RPMI8226 (cell line): ENCODE measurements at places on chromosomes 11 and 22.

DNA sequence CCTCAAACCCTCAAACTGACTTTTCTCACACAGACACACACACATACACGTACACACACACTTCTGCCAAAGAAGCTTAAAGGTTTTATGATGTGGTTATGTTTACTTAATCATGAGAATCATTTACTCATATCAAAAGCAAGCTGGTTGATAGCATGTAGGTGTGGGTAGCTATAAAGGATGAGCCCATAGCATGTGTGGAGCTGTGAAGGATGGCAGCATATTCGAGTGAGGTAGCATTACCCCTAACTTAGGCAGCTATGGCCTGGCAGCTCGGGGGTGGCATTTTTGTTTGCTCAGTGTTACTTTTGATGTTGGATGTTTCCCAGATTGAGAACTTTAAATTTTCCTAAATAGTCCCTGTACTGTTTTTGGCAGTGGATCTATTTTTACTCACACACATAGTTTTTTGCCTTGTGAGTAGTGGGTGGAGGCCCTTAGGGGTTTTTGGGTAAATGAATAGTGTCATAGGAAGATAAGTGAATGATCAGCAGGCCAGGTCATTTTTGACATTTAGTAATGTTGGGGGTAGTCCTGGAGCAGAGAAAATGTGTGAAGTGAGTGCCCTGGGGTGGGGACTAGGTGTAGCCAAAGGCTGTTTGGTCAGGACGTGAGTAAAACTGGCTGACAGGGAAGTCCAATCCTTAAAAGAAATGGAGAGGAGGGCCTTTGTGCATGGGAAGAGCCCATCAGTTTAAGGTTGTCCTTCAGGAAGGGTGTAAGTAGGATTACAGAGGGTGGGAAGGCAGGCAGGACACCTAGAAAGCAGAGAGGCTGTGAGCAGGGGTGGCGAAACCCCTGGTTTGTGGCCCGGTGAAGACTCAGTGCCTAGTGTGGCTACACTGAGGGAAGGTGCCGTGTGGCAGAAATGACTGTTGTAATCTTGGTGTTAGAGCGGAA lies 7.1 kb downstream of the YWHAH start:
- DNase-seq = no peak

- DNase-seq = no peak
Measured at GRCh38 chr11:45180848-45181192, 34.4 kb downstream of the PRDM11 start.

- DNase-seq = no peak
Measured at GRCh38 chr11:115439969-115440540, 64.2 kb downstream of the CADM1 start.

DNA sequence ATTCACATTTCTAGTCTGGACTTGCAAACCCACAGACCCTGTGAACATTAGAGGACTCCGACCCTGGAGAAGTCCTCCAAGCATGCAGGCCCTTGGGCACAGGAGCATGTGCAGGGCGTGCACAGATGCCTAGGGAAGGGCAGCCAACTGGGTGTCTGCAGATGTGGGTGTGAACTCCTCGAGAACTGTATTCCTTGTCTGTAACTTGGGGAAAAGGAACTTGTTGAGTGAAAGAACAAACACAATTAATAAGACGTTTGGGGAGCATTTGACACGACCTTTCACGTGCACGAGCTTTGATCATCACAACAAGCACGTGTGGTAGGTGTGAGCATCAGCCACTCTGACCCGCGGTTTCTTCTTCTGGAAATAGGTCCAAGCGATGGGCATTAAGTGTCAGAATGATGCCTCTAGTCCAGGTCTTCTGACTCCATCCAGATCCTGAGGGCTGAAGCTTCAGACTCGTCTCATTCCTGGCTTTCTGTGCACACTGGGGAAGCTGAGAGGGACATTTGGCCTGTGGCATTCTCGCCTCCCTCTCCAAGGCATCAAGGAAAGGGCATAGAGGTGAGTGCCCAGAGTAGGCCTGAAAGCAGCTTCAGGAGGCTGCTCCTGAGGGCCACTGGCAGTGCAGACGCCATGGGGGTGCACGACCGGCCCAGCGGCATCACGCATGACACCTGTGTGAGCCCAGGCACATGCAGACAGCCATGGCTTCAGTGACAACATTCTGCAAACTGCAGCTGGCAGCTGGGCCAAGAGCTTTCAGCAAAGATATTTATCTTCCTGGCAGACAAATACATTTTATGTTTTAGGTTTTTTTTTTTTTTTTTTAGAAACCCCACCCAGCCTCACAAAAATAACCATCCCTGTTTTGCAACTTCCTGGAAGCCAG lies 32.5 kb downstream of the ALX4 start:
- DNase-seq = peak; percentile 23

- peak; percentile 80 for DNase-seq
Measured at GRCh38 chr11:47187723-47188122, 1.5 kb upstream of the PACSIN3 start.

GRCh38 chr22:47816121-47816862 lies 1053.8 kb downstream of the TBC1D22A start:
- no peak for DNase-seq
